Activated CD4-positive, alpha-beta T cell treated with anti-CD3 and anti-CD28 coated beads for 24 hours (primary cell): ENCODE measurements at places on chromosomes 6 and 20.

DNA sequence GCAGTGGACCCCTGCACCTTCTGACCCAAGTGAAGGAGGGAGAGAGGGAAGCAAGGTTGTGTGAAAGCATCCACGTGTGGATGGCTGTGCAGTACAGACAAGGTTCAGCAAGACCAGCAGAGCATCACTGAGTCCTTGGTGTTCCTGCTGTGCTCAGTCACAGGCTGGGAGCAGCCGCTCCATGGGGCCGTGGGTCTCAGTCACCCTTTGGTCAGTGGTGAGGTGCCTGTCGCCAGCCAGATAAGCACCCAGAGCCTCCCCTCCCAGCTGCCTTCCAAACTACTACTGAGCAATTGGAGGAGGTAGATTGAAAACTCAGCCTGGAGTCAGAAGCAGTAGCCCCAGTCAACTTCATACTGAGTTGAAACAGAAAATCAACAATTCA is 218.9 kb downstream of the SLC24A3 start:
- no peak for DNase-seq

- DNase-seq = no peak
Measured at GRCh38 chr20:19231359-19232035, 19.1 kb downstream of the SLC24A3 start.

- no peak for DNase-seq
Measured at GRCh38 chr6:122683989-122684651, 73.9 kb downstream of the PKIB start.

DNA sequence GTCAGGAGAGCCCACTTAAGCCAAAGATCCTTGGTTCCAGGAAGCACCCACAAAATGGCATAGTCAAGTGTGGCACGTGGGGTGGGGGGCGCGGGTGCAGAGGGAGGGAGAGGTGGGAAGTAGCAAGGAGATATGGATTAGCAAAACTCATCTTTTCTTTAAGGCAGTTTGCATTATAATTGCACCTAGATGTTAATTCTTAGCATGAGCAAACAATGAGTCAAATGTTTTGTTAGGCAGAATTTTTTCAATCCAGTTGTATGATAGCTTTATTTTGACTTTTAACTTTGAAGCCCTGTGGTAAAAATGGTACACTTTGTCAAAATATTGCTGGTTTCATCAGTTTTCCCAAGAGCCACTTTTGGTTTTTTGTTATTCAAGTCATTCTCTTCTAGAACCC is 15.0 kb downstream of the SCAND1 start:
- no peak for DNase-seq

- no peak for DNase-seq
Measured at GRCh38 chr6:159981403-159982245, 12.7 kb downstream of the IGF2R start.

- DNase-seq = no peak
Measured at GRCh38 chr20:13121840-13122515, 99.1 kb upstream of the ISM1 start.

DNA sequence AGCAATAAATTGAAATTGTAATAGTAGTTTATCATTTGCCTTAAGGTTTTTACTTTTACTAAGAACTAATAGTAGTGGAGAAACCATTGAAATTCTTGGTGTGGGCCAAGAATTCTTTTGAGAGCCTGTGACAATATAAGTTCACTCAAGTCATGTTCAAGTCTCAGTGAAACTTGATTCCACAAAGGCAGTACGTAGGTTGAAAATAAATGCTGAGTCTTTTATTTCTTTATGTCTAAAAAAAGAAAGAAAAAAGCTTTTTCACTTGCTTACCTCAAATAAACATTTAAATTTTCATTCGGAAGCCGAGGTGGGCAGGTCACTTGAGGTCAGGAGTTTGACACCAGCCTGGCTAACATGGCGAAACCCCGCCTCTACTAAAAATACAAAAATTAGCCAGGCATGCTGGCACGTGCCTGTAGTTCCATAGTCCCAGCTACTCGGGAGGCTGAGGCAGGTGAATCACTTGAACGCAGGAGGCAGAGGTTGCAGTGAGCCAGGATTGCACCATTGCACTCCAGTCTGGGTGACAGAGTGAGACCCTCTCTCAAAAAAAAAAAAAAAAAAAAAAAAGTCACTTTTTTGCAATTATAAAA is 57.8 kb upstream of the NELFCD start:
- DNase-seq = no peak

DNA sequence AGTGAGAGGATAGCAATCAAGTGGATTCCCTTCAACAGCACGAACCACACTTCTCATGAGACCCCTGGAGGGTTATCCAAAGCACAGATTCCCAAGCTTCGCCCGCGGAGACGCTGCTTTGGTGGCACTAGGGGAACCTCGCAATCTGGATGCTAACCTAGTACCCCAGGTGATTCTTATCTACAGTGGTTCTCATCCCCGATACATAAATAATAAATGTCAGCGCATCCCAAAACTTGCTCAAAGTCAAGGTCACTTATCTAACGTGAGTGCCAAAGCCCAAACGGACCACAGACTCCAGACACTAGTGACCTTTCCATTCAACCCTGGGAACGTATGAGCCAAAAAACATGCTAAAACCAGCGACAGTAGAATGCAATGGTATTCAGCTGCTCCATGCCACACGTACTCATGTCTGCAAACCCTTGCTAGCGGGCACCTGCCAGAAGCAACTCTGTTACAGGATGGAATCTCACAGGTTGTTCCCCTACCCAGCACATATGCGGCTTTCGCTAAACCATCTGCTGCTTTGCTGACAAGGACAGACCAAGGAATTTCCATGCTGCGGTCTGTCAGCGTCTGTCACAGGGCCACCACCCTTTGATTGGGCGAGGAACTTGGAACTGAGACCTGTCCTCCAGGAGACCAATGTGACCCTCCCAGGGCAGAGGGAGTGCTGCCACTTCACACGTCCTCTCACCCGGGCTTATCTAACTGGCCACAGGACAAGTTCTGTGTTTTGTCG is 16.8 kb downstream of the MYLK4 start:
- no peak for DNase-seq

DNA sequence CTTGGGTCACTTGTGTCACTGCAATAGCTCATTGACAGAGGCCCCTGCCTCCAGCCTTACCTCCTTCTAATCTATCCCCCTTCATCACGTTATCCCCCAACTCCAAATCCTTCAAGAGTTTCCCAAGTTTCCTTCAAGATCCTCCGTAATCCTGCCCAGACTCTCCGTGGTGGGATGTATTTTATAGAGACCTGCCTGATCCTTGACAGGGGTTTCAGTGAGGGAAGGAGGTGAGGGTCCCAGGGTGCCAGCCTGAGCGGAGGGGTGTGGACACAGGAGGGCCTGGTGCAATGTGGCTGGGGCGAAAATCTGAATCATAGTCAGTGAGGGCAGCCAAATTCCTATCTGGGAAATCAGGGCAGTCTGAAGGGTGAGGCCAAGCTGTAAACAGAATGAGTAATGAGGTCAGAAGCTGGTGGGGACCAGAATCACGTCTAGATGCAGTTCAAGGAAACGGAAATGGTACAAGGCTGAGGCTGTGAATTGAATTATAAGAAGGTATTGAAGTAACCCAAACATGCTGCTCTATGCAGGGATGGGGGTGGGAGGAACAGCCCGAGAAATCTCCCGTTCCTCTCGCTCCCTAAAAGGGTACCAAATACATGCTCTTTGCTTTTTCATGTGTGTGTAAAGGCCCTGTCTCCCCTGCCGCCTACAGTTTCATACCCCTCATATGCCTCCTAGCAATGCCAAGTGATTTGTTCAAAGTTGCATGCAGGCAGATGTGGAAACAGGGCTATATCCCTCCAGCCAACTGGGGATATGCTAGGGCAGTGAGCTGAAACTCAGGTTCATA is 35.4 kb upstream of the PIM1 start:
- no peak for DNase-seq

DNA sequence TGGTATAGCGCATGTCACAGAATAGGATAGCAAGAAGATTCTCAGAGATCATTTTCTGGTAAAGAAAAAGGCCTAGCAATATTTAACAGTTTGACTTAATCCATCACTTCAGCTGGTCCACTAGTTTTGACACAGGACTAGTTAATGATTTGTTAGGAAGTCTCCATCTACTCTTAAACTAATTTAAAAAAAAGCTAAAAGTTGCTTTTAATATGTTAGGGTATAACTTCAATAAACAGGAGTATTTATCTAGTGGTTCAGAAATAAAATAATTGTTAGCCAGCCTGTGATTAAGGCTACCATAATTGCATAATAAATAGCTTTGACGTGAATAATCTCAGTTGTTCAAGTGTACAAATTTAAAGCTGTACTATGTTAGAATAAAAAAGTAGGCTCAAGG is 195.6 kb downstream of the FUT9 start:
- DNase-seq = no peak

GRCh38 chr6:6790891-6791290 is 202.4 kb downstream of the LY86 start:
- DNase-seq = no peak

DNA sequence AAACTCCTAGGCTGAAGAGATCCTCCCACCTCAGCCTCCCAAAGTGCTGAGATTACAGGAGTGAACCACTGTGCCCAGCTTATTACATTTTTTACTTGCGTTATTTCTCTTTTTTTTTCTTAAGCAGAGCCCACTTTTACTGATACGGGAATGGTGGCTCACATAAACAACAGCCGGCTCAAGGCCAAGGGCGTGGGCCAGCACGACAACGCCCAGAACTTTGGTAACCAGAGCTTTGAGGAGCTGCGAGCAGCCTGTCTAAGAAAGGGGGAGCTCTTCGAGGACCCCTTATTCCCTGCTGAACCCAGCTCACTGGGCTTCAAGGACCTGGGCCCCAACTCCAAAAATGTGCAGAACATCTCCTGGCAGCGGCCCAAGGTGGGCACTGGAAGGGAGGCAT is 10.5 kb downstream of the CAPN11 start:
- DNase-seq = no peak

DNA sequence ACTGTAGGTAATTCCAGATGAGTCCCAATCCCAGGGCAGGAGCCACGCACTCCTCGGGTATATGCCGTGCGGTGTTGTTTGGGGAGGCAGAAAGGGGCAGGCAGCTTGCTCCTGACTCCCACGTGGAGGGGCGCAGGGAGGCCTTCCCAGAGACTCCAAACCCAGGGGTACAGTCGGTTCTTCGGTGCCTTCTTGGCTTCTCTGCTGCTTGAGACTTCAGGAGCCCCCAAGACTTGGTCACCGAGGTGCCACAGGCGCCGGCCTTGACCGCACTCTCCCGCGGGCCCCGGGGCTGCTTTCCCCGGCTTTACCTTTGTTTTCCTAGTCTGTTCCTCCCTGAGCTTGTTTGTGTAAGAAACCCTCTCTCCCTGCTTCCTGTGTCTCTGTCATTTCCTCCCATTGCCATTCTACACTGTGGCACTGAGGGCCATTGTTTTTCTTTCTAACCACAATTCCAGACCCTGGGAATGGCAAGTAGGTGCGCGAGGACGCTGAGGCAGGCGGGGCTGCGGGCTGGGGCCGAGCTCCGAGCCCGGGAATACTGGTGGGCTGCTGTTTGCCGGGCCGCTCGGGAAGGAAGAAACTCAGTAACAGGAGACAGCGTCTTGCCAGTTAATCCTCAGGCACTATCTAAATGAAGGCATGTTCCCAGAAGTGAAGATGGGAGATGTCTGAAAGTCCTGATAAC is 215.6 kb upstream of the HEY2 start:
- no peak for DNase-seq

- no peak for DNase-seq
Measured at GRCh38 chr20:53181866-53182376, 209.8 kb downstream of the TSHZ2 start.

DNA sequence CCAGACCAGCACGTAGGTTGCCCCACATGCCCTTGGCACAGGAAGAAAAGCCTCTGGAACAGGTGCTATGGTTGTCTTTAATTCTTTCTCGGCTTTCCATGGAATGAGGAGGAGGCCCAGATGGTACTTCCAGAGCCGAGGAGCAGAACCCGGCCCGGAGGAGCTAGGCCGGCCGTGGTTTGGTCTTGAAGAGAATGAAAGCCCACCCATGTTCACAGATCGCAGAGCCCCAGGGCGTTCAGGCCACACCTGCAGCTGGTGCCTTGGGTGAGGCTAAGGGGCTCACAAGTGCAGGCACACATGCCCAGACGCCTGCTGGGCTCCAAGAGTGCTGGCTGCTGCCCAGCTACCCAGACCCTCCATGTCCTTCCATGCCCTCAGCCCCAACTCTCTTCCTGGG is 20.0 kb downstream of the EDN3 start:
- no peak for DNase-seq

DNA sequence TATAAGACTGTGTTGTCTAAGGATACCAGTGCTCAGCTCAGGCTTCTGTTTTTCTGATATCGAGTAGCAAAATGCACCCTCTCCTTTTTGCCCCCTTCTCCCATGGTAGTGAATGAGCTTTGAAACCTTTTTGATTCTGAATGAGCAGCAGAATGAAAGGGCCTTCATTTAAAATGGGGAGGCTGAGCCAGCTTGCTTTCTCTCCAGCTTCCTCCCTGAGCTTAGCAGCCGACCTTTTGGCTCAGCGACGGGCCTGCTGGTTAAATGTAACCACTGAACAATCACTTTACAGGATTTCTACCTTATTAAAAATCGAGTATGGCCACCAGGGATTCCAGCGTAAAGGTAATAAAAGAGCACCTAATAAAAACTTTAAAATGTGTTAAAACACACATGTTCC is 133.7 kb upstream of the SPACA1 start:
- no peak for DNase-seq

DNA sequence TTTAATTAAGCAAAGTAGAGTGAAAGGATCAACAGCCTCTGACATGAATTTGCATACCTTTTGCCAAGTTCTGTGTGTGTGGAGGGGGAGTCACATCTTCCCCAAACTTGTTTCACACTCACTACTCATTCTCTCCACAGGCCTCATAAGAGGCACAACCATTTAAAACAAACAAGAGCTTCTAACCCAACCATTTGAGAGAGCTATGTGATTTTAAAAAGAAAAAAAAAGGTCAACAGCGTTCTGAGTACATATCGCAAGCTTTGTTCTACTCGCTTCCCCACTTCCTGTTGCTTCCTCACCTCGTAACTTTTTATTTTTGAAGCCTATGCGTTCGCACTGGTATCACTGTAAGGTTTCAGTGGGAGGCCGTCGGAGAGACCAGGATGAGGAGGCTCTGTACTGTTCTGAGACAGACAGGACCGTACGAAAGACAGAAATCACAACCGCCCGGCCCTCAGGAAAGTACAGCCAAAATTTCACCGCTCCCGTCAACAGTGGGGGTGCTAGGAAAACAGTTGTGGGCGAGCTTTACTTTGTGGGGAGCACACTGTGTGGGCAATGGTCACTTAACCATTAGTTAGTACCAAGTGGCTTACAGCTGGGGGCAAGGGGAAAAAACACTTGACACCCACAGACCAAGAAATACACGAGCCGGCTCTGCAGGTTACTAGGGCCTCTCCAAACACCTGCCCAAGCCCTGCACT is 61.3 kb downstream of the TRERF1 start:
- DNase-seq = peak; percentile 52

GRCh38 chr6:87944541-87944954 is 103.1 kb upstream of the SPACA1 start:
- DNase-seq = no peak

- DNase-seq = no peak
Measured at GRCh38 chr6:37027036-37027720, 21.7 kb downstream of the FGD2 start.
